ENCODE measurements at places on chromosomes 1 and 21.

DNA sequence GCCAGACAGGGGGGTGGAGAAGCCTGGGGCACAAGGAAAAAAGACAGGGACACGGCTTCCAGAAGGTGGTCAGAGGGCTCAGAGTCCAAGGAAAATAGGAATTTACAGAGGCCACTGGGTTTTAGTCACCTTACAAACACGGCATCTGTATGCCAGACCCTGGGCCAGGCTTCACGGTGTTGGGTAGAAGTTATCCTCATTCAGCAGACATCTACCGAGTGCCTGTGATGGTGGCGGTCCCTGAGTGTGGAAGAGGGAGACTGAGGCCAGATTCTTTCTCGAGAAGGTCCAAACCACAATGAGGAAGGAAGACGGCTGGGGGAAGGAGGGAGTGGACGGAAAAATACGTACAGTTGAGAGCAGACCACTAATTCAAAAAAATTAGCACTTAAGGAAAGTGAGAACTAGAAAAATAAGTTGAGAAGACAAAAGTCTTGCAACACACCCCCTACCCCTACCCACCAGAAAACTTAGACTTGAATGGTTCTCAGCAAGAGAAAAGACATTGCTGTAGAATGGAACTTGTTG is 864 bp upstream of the BTG2 start:
- DNase-seq = no peak

GRCh38 chr1:224132901-224133300 is 19.0 kb downstream of the FBXO28 start:
- no peak for DNase-seq

DNA sequence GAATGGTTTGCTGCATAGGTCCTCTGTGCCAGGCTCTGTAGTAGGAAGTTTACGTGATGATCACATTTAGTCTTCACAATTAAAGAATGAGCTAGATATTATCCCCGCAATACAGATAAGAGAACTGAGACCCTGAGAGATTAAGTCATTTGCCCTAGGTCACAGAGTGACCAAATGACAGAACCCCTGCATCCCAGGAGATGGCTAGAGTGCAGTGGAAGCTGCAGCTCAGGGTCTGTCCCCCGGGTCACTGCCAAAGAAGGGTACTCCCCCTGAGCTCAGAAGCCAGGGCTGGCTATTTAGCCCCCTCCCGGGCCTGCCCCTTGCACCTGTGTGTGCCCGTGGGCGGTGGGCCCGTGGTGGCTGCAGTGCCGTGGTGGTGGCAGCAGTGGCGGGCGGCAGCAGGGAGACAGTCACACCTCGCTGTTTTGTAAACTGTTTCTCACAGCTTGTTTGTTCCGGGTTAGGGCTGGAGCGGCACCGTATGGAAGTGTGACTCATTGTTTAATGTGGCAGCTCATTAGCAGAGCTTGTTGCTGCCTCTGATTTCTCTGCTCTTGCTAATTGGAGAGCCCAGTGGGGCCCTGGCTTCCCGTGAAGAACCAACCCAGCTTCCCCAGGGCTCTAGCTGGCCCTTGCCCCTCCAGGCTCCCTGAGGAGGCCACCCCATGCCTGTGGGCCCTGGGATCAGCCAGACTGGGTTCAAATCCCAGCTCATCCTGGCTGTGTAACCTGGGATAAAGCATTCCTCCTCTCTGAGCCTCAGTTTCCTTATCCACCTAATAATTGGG is 19.3 kb upstream of the FOXO6 start:
- DNase-seq = no peak

- peak; percentile 70 for DNase-seq
Measured at GRCh38 chr1:41381692-41382479, 20.7 kb downstream of the FOXO6 start.

GRCh38 chr1:231355171-231355570 is 17.1 kb downstream of the SPRTN start:
- no peak for DNase-seq

DNA sequence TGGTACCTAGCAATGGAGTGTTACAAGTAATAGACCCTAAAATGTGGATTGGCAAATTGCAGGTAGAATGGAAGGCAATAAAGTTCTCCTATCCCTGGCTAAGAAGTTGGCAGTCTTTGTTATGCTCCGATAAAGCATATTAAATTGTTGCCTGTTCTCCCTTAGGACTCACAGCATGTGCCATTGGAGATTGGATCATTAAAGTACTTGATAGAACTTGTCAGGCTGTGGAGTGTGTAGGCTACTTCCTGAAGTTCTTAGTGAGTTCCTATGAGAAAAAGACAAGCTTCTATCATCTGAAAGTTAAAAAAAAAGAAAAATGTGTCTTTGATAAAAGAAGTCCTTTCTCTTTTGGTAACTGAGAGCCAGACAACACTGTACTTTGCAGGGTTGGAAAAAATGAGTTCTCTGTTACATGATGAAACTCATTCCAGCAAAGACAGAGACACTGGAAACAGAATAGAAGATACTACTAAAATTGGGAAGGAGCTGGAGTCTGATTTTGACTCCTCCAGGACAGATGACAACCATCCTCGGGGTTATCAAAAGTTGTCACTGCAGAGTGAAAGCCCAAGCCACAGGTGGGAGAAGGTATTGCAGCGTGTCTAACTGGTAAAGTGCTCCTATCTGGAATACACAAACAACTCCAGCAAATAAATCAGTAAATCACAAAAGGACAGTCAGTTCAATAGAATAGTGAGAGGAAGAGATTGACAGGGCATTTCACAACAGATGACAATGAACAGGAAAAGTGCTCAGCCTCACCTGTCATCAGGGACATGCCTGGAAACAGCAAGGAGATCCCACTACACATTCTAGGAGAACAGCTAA is 87.5 kb upstream of the WDR26 start:
- DNase-seq = no peak

DNA sequence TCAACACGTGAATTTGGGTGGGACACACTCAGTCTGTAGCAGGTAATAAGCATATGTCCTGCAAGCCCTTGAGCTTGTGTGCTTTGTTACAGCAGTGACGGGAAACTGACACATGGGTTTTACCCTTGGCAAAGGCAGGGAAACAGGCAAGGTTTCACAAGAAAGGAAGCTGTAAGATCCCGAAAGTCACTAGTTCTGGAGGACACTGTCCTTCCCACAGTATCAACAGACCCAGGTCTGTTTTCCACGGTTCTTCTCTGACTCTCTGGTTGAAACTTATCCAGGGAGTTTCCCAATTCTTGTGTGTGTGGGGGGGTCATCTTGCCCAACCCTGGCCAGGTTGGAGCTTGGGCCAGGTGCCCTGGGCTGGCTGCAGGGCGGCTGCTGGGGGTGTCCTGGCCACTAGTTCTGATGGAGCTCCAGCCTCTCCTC is 29.3 kb upstream of the ZBTB21 start:
- no peak for DNase-seq

DNA sequence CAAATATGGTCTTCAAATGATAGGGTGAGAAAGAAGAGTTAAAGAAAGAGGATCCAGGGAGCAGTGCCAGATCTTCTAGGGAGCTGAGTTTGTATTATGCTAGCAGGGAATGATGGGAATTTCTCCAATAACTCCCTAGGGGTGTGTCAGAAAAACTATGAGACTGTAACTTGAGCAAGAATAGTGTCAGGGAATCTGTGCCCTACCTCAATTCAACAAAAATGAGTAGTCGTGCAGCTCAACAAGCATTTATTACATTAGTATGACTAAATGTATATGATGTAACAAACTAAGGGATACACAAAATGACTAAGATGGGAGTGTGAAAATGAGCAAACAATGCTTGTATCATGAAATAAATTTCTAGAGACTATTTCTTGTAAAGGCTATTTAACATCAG is 24.2 kb downstream of the SPAG17 start:
- DNase-seq = no peak

DNA sequence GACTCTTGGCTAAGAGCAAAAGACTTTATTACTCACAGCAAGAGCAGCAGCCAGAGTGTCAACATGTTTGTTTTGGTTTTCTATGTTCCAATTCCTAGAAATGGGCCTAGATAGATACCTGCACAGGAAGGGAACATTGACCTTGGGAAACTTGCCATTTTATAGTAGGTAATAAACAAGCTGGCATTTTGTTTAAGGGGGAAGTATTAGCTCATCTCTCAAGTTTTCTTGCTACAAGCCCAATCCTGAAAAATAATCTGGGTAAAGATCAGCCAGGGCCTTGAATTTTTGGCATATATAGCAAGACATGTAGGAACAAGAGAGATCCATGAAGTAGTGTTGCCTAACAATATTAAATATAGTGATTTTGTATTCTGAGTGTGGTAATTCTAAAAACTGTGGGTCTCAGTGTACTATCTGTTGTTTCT is 51.4 kb upstream of the RGL1 start:
- DNase-seq = no peak

DNA sequence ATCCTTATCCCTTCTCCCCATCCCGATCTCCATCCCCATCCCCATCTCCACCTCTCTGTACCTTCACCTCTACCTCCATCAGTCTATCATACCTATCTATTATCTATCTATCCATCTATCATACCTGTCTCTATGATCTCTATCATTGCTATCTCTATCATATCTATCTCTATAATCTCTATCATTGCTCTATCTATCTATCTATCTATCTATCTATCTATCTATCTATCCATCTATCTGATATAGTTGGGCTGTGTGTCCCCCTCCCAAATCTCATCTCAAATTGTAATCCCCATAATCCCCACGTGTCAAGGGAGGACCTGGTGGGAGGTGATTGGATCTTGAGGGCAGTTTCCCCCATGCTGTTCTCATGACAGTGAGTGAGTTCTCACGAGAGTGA is 97.9 kb upstream of the PAXBP1 start:
- no peak for DNase-seq

Data from ACHN (cell line).